ENCODE measurements at places on chromosomes 12 and 14.

DNA sequence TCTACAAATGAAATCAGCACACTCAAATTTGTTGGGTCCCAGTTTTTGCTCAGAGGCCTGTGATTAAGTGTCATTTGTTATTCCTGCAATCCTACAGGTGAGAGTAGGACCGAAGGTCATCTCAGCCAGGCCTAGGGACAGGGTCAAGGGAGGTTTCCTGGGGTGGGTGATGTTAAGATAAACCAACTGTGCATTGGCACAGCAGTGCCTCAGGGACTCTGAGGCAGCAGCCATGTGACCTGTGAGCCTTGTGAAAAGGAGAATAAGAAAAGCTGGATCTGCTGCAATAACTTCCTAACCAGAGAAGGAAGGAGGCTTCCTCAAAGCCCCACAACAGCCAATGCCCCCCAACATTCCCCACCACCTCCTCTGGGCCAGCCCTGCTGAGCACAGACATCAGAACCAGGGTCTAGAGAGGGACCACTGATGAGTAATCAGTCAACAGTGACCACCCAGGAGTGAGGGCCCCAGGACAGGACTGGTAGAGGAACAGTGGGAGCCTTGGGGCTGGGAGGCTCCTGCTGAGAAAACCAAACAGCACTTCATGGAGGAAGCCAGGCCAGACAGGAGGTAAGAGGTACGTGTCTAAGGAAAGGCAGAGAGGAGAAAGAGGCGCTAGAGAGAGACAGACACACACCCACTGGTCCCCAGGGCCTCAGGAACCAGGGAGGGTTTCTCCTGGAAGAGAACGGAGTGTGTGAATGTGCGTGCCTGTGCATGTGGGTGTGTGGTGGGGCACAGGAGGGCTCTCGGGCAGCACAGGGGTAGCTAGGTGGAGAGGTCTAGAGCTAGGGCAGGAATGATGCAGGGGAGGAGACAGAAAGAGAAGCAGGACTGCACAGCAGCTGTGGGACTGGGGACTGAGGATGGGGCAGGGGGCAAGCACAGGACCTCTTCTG lies 82.4 kb downstream of the ITPK1 start:
- DNase-seq, result no peak

DNA sequence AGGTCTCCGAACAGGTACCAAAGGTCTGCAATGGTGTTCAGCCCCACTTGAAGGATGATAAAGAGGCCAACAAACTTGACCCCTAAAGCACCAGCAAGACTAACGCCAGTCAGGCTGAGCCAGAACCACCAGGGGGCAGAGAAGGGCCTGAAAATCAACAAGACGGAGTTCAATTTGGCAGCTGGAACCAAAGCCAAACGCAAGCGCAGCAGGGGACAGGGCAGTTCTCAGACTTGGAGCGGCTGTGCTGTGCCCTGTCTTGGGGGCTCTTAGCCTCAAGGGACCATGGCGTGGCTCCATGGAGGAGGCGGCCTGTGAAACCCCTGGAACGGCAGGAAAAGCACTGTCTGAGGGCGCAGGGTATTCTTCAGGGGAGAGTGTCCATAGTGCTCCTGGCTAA lies 19.6 kb downstream of the POMT2 start:
- DNase-seq, result peak; percentile 26

DNA sequence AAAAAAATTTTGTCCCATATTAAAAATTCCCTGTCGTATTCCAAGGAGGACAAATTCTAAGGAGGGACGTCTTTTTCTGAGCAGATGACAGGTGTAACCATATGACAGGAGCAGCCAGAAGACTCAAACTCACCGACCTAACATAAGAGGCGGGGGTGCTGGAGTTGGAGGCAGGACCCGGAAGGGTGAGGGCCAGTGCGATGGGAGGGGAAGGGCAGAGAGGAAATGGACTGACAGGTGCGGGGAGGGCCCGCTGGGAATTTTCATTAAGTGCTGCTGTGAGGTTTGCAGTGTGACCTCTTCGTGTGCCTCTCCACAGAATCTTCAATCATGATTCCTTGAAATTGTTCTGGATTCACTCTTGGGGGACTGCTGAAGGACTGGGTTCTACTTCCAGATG lies 189.4 kb downstream of the NTF3 start:
- no peak for DNase-seq

DNA sequence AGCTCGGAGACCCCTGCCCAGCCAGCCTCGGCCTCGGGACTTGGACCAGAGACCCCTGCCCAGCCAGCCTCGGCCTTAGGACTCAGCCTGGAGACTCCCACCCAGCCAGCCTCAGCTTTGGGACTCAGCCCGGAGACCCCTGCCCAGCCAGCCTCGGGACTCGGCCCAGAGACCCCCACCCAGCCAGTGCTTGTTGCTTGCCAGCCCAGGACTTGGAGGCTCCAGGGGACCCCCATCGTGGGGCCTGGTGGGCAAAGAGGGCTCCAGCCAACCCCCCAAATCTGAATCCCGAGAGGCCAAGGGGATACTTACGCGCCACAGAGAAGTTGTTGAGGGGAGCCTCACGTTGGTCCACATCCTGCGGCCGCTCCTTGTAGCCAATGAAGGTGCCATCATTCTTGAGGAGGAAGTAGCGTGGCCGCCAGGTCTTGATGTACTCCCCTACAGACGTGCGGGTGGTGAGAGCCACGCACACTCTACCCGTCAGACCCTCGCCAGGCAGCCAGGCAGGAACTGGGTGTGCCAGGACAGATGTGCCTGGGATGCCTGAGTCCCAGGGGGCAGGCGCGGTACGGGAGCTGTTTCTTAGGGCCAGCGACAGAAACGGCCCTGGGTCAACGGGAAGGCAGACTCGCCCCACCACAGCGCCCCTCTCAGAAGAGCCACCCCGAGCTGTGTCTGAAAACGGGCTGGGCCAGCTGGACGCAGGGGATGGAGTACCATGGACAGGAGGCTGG lies 15.6 kb downstream of the AKT1 start:
- DNase-seq, result no peak

- peak; percentile 35 for DNase-seq
Observed at GRCh38 chr12:57476162-57476992, 3.3 kb downstream of the ARHGAP9 start.
